ENCODE measurements at places on chromosomes 7 and 10.

DNA sequence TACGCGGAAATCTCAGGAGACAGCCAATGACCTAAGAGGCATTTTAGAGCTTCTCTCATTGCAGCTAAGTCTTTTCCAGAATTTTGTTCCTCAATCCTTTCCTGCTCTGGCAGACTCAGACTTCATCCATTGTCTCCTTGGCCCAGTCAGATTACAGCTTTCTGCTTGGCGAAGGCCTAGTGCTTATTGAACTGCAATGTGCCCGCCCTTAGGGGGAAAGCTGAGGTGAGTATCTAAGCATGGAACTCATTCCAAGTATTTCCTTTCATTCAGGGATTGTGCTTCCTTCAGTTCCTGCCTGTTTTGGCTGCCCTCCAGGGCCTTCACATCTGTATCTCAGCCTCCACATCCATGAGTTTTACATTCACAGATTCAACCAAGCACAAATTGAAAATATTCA lies 37.5 kb downstream of the PRLHR start:
- no peak for DNase-seq

- DNase-seq = no peak
These were observed 1.6 kb downstream of the MSRB2 start for GRCh38 chr10:23096802-23097549.

- no peak for DNase-seq
These were observed 6.1 kb downstream of the BICC1 start for GRCh38 chr10:58518775-58519174.

DNA sequence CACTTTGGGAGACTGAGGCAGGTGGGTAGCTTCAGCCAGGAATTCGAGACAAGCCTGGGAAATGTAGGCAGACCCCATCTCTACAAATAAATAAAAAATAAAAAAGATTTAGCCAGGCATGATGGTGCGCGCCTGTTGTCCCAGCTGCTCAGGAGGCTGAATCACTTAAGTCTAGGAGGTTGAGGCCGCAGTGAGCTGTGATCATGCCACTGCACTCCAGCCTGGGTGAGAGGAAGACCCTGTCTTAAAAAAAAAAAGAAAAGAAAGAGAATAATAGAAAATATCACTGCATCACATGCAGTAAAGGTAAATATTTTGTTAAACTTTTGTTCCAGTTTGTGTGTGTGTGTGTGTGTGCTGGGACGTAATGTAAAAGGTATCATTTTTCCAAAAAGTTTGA lies 3.0 kb downstream of the STRIP2 start:
- no peak for DNase-seq

- no peak for DNase-seq
These were observed 103.8 kb upstream of the PARD3 start for GRCh38 chr10:34918776-34919315.

GRCh38 chr7:11665357-11665756 lies 166.6 kb downstream of the THSD7A start:
- peak; percentile 55 for DNase-seq

GRCh38 chr10:107715565-107715964 lies 551.1 kb upstream of the SORCS1 start:
- DNase-seq = no peak

DNA sequence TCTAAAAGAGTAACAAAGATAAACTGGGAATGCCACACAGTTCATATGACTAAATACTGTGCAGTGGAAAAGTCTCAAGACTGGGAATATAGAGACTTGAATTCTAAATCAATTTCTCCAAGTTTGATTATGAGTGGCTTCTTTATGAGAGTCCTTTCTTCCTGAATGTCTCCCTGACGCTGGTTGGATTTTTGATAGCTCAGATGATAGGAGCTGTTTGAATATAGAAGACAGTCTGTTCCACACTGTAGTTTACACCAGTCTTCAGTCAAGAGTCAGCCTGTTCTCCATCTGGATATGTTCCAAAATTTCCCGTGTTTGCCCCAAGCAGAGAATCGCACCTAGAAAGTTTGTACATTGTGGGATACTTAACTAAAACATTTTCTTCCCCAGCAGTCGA lies 173.7 kb downstream of the LRMDA start:
- no peak for DNase-seq

DNA sequence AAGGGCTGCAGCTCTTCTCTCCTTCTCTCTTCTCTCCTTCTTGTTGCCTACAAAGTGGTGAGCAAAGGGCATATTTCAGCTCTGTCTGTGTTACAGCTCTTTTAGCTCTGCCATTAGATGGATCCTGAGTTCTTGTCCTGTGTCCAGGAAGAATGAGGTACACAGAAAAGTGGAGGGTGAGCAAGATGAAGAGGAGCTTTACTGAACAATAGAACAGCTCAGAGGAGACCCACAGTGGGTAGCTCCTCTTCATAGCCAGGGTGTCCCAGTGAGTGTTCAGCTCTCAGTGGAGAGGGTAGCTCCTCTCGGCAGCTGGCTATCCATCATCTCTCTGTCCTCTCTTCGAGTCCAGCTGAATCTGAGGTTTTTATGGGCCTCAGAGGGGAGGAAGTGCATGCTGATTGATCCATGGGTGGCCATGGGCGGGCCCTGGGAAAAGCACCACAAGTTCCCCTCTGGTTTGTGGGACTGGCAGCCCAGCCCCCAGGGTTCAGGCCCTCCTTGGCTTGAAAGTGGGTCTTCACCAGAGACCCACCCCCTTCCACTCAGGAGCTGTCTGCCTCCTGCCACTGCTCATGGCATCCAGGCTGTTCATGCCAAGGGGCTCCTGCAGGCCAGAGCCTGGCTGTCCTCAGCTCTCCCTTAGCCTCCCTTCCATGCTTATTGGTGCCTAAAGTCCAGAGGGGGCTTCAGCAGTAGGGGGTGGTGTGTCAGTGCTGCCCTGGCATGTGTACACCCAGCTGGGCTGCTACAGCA lies 109.1 kb upstream of the FAM180A start:
- no peak for DNase-seq

- DNase-seq = no peak
These were observed 560.9 kb downstream of the SDK1 start for GRCh38 chr7:3861941-3862340.

GRCh38 chr10:3402187-3402751 lies 229.7 kb upstream of the PITRM1 start:
- DNase-seq = no peak

DNA sequence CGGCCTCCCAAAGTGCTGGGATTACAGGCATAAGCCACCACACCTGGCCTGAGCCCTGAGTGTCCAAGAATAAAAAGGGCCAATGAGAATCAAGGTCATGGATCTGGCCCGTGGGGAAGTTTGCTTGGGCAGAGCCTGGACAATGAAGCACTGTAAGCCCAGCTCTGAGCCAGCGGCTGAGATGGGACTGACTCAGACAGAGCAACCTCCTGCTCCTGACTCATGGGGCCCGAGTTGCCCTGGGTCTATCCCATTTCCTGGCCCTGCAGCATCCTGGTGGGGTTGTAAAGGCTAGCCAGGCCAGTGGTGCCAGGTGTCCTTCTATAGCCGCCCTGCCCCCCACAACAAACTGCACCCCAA lies 5.2 kb upstream of the MYH16 start:
- no peak for DNase-seq

GRCh38 chr7:45589915-45590678 lies 15.9 kb downstream of the ADCY1 start:
- no peak for DNase-seq

DNA sequence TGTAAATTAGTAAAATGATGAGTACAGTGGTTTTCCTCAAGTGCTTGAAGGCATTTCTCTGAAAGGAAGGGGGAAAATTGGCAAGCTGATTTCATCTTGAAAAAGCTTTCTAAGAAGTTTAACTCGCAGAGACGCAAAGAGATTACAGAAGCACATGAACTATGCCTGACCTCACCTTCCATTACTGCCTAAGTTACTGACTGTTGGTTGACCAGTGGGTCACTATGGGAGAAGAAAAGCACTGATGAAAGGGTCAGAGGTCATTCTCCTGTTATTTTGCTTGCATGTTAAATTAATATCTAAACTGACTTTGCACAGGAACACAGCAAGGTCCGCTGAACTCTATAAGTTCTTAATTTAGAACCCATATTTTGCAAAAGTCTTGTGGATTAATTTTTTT lies 225.6 kb downstream of the ARL4A start:
- no peak for DNase-seq

GRCh38 chr7:44148166-44148565 lies 7.0 kb upstream of the MYL7 start:
- DNase-seq = no peak

Measured in HAP-1 (cell line).